ENCODE measurements at places on chromosomes 2 and 18. TPM values are rescaled to one million over a fixed set of nuclear protein-coding genes. Genes with fewer than 3 reads are reported as not detected.

The DYNAP gene
- total RNA-seq: not detected

The NCL gene
- total RNA-seq: 656 TPM

The ZAP70 gene
- total RNA-seq: 190 TPM

The ITPRIPL1 gene
- total RNA-seq: 31.4 TPM

The MRO gene
- not detected for total RNA-seq
